Activated CD4-positive, alpha-beta T cell treated with anti-CD3 and anti-CD28 coated beads, Interleukin-10, Interleukin-2, amounts not matched to agents 100 ng/mL and 50 ng/mL, durations not matched to agents 16 hours and 8 hours (primary cell): ENCODE measurements at places on chromosomes 3 and 15.

DNA sequence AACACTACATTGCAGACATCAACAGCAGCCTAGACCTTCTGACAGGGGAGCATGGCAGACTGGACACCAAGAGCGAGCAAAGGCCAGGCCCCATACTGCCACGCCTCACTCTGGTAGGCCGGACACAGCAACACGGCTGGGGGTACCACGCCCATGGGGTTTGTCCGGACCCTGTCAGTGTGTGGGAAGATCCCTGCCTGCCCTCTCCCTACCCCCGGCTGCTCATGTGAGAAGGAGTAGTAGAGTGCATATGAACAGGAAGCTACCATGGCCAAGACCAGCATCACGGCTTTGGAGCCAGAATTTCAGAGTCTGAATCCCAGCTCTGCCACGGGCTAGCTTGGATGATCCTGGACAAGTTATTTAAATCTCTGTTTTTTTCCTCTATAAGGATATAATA is 27.9 kb downstream of the ALDH1L1 start:
- no peak for DNase-seq

GRCh38 chr3:110518031-110518430 is 553.6 kb upstream of the NECTIN3 start:
- no peak for DNase-seq

DNA sequence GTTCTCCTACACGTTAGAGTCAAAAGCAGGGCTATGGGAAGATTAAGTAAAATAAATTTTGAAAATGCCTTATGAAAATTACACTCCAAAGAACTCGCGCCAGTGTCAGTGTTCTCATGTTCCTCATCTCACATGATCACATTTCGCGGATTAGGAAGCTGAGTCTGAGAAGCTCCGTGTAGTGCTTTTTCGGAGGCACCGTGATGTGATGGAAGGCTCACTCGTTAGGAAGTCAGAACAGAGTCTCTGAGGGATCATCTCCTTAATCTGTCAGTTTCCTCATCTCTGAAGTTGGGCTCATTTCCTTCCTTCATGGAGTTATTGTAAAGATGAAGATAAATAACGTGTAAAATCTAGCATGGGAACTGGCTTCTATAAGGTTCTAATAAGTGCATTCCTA is 3.2 kb downstream of the ADIPOQ start:
- DNase-seq, result no peak

GRCh38 chr15:101827257-101827656 is 15.3 kb downstream of the OR4F15 start:
- no peak for DNase-seq

DNA sequence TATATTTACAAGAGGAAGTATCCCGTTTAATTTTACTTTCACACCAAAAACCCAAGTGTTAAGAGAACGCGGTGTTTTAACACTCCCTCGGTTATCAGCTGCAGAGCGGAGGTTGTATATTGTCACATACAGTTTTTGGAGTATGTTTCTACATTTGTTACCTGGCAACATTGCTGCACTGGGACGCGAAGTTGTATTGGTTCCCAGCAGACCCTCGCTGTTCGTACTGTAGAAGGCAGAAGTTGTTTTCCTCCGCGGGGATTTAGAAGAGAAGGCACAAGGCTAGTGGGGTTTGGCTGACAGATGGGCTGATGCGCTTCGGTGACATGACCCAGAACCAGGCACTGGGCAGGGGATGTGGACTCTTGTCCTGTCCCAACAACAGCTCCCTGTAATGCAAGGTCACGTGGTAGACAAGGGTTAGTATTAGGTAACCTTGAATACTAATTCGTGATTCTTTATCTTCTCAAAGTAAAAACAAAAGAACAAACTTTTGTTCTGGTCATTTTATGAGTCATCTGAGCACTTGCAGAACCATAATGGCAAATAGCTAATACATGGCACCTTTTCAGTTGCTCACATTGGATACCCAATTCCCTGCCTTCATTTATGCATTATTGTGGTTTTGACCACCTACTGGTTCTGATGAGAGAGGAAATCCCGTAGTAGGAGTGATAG is 230.4 kb upstream of the BHLHE40 start:
- DNase-seq, result peak; percentile 27

GRCh38 chr15:30992249-30992864 is 929 bp upstream of the MTMR10 start:
- no peak for DNase-seq

DNA sequence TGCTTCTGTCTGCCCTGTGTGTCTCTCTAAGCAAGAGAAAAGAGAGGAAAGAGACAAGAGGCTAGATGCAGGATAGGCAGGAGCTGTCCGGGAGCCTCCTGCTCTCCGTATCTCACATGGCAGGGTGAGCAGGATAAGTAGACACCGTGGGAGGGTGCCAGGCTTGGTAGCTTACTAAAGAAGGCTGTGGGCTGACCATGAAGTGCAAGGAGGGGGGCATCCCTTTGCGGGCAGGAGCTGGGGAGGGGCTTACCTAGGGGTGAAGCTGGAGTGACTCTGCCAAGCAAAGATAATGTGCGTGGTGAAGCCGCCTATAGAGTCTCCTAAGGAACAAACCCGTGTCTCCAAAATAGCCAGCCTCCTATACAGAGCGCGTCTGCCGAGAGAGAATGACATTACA is 33.7 kb upstream of the TMC3 start:
- DNase-seq, result no peak

DNA sequence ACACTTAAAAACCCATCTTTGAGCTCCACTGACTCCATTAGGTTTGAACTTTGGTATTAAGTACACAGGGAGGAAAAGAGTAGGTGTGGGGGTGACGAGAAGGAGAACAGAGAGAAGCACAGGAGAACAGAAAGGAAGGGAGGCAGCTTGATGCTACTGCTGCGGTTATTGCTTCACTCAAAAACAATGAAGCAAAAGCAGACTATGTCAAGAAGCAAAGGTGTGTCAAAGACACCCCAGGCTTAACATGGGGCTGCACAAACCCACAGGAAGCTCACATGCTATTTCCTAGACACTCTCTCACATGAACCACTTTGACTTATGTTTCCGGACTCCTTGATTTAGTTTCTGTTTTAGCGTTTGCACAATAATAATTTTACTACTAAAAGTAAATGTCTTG is 961.0 kb upstream of the CFAP20DC start:
- DNase-seq, result peak; percentile 88

DNA sequence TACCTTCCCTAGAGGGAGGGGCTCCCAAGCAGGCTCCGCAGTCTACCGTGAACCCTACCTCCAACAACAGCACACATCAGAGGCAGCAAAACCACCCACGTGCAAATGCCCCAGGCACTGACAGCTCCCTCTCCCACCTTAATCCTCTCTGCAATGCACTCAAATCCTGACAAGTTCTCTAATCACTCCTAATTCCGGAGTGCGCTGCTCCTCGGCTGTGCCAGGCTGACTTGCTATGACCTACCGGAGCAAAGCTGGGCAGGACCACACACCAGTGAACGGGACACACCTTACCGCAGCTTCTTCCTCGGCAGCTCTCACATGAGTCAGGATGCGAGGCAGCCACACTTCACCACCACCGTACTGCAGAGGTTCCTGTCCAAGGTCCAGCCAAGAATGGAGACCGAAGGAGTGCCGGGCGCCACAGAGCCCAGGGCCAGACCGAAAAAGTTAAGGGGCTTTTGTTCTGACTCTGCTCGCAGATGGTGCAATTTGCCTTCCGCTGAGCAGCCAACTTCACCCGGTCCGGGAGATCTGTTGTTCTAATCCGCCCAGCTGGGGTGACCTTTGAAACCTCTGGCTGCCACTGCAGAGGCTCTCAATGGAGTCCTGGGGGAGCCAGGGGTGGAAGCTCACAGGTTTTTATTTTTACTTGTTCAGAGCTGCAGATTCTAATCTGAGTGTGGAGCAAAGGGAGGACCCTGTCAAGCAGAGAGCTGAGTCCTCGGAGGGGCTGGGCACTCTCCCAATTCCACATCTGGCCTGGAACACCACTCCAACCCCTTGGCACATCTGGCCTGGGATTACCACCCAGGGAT is 84.4 kb downstream of the MYLK start:
- DNase-seq, result no peak

GRCh38 chr3:149506965-149507364 is 32.5 kb downstream of the TM4SF4 start:
- DNase-seq, result no peak

GRCh38 chr3:133575086-133575485 is 1.6 kb downstream of the CDV3 start:
- DNase-seq, result peak; percentile 25
